ENCODE measurements at places on chromosomes 4 and X. TPM values are rescaled to one million over a fixed set of nuclear protein-coding genes. Genes with fewer than 3 reads are reported as not detected.

GRCh38 chr4:108662629-108663028 is 12.2 kb downstream of the OSTC start:
- H3K4me3 ChIP-seq = no peak overlapping the region
- peaks cover 54% of the 10 kb centered on the region for H3K36me3 ChIP-seq
- H3K27me3 ChIP-seq = no peaks in the 10 kb centered on the region
- DNase-seq = no peak
- no peaks in the 10 kb centered on the region for H3K4me1 ChIP-seq

DNA sequence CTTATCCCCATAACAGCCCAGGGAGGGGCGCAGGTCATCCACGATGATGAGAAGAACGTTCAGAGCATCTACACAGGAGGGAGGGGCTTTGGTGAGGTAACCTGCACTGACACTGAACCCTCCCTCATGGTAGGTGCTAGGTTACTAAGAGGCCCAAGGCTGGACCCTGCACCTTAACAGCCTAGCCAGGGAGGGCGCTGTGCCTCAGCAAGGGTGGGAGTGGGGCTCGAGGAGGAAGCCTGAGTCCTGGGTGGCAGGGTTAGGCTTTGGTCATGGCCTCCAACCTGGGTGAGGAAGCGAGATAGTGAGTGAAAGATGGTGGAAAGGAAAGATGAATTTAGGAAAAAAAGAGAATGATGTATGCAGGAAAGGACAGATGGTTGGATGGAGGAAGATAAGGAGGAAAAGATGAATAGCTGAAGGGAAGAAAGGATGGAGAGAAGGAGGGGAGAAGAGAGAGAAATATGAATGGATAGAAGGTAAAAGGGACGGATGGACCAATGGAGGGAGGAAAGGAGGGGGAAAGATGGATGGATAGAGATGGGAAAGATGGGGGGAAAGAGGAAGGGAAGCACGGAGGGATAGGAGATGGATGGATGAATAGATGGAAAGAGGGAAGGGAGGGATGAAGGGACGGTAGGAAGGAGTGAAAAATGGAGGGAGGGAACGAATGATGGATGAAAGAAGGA is 736 bp downstream of the IDS start:
- peak overlapping the region; percentile 88 for H3K4me3 ChIP-seq
- H3K4me1 ChIP-seq = peaks cover 35% of the 10 kb centered on the region
- peaks cover 20% of the 10 kb centered on the region for H3K36me3 ChIP-seq
- DNase-seq = peak; percentile 89
- H3K27me3 ChIP-seq = no peaks in the 10 kb centered on the region
- H3K27ac ChIP-seq = peak overlapping the region; percentile 96

DNA sequence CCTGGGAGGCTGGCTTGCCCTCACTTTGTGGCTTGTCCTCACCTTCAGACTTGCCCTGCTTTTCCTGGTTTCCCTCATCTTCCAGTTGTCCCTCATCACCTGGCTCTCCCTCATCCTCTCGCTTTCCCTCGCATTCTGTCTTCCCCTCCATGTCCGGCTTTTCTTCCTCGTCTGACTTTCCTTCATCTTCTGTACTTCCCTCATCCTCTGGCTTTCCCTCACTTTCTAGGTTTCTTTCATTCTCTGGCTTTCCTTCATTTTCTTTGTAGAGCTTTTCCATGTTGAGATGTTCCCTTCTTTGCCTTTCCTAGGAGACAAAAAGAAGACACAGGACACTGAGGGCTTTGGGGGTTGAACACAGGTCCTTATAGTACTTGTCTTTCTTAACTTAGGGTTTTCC is 2.3 kb downstream of the TCEAL5 start:
- H3K4me1 ChIP-seq = no peaks in the 10 kb centered on the region
- no peaks in the 10 kb centered on the region for H3K36me3 ChIP-seq
- no peak overlapping the region for H3K27ac ChIP-seq
- no peak overlapping the region for H3K4me3 ChIP-seq
- peaks cover 41% of the 10 kb centered on the region for H3K27me3 ChIP-seq

DNA sequence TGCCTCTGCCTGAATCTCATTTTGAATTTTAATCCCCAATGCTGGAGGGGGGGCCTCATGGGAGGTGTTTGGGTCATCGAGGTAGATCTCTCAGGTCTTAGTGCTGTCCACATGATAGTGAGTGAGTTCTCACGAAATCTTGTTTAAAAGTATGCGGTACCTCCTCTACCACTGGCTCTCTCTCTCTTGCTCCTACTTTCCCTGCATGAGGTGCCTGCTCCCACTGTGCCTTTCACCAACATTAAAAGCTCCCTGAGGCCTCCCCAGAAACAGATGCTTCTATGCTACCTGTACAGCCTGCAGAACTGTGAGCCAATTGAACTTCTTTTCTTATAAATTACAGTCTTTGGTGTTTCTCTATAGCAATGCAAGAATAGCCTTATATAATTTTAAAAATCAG is 560.7 kb upstream of the CPEB2 start:
- no peaks in the 10 kb centered on the region for H3K36me3 ChIP-seq
- no peak overlapping the region for H3K4me3 ChIP-seq
- H3K27ac ChIP-seq = no peak overlapping the region

DNA sequence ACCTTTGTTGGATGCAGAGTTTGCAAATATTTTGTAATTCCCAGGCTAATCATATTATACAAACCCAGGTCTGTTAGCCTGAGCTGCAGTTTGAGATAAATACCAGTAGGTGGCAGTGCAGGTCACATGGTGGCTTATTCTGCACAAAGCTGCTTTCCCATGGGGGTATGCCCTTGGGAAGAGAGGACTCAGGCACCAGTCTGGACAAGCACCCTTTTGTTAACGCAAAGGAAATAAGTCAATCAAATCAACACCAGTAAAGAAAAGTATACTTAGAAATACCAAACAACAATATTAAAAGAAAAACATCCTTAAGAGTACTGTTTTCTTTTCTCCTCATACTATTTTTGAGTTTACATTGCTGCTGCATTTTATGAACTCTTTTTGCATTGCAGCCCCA is 389.0 kb upstream of the ZFP42 start:
- no peaks in the 10 kb centered on the region for H3K27me3 ChIP-seq
- no peak overlapping the region for H3K4me3 ChIP-seq
- no peak overlapping the region for H3K27ac ChIP-seq
- H3K4me1 ChIP-seq = no peaks in the 10 kb centered on the region
- H3K36me3 ChIP-seq = no peaks in the 10 kb centered on the region

DNA sequence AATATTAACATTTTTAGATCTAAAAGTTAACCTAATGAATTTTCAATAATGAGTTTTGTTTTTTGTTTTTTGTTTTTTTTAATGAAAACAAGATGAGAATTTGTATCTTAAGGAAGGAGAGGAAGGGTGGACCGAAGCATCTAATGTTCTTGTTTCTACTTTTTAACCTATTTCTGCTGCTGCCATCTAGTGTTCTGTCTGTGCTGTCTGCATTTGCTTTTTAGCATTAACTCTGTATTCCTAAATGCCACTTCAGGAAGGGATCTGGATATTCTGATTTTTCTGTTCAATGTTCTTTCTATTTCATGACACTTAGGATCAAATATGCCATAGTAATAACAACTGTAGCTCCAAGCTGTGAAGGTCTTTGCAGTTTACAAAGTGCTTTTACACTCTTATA is 161.7 kb downstream of the BRWD3 start:
- peaks cover 5% of the 10 kb centered on the region for H3K27me3 ChIP-seq
- no peak overlapping the region for H3K4me3 ChIP-seq
- H3K4me1 ChIP-seq = no peaks in the 10 kb centered on the region

DNA sequence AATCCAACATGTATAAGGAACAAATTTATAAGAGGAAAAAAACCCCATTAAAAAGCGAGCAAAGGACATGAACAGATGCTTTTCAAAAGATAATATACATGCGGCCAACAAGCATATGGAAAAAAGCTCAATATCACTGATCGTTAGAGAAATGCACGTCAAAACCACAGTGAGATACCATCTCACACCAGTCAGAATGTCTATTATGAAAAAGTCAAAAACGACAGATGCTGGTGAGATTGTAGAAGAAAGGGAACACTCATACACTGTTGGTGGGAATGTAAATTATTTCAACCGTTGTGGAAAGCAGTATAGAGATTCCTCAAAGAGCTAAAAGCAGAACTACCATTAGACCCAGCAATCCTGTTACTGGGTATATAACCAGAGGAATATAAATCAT is 465.4 kb downstream of the TMA16 start:
- H3K4me1 ChIP-seq = no peaks in the 10 kb centered on the region
- H3K36me3 ChIP-seq = no peaks in the 10 kb centered on the region
- no peak for DNase-seq
- no peak overlapping the region for H3K4me3 ChIP-seq
- H3K27me3 ChIP-seq = no peaks in the 10 kb centered on the region

DNA sequence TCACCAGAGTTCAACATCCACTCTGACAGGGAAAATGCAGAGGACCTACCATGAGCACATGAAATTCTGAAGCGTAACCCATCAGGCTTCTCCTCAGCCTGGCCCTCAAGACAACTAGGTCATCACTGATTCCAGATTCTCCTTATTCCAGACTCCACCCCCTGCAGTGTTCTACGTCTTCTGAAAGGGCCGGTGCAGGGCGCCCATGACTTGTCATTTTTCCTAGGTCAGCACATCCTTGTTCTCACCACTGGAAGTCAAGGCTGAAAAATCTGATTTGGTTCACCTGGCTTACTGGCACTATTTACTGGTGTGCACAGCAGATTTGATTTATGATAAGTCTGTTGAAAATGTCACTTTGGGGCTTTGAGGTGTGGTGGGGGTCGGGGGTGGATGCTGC is 140.9 kb upstream of the KLF3 start:
- peaks cover 28% of the 10 kb centered on the region for H3K27me3 ChIP-seq
- H3K4me1 ChIP-seq = peaks cover 13% of the 10 kb centered on the region
- H3K27ac ChIP-seq = no peak overlapping the region
- no peak overlapping the region for H3K4me3 ChIP-seq
- peaks cover 7% of the 10 kb centered on the region for H3K36me3 ChIP-seq

DNA sequence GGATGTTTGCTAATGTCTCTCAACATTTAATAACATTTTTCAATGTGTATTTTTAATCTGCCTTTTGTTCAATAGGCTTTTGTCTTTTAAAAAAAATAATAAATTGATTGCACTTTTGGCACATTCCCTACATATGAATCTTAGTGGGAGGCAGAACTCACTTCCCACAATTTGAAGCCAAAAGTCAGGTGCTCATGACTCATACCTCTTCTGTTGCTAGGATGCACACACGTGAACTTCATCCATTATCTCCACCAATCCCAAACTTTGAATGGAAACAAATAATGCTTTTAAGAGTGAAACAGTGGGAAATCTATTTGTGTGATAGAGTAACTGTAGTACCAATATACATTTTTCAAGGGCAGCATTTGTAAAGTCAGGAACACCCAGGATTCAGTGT is 260.5 kb downstream of the IQCM start:
- no peaks in the 10 kb centered on the region for H3K36me3 ChIP-seq
- H3K27ac ChIP-seq = no peak overlapping the region
- no peaks in the 10 kb centered on the region for H3K27me3 ChIP-seq
- H3K4me3 ChIP-seq = no peak overlapping the region

DNA sequence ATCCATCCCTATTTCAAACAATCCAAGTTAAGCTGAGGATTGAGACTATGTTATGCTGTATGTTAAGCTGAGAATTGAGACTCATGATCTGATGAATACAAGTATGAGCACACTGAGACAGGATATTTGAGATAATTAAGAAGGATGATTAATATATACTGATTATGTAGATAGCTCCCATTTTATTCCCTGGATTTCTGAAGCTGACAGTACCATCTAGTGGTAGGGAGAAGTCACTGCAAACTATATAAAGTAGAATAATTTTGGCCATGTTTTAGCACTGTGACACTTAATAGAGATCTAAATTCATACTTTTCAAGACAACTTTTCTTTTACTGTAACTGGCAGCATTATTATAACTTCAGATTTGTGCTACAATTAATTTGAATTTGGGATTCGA is 63.8 kb upstream of the HPRT1 start:
- H3K4me3 ChIP-seq = no peak overlapping the region
- no peaks in the 10 kb centered on the region for H3K27me3 ChIP-seq
- no peak overlapping the region for H3K27ac ChIP-seq
- H3K4me1 ChIP-seq = peaks cover 4% of the 10 kb centered on the region
- peaks cover 34% of the 10 kb centered on the region for H3K36me3 ChIP-seq

GRCh38 chrX:3443184-3443583 is 96.7 kb upstream of the MXRA5 start:
- DNase-seq = no peak
- H3K4me1 ChIP-seq = no peaks in the 10 kb centered on the region
- no peaks in the 10 kb centered on the region for H3K27me3 ChIP-seq
- H3K27ac ChIP-seq = no peak overlapping the region
- no peak overlapping the region for H3K4me3 ChIP-seq
- H3K36me3 ChIP-seq = no peaks in the 10 kb centered on the region

DNA sequence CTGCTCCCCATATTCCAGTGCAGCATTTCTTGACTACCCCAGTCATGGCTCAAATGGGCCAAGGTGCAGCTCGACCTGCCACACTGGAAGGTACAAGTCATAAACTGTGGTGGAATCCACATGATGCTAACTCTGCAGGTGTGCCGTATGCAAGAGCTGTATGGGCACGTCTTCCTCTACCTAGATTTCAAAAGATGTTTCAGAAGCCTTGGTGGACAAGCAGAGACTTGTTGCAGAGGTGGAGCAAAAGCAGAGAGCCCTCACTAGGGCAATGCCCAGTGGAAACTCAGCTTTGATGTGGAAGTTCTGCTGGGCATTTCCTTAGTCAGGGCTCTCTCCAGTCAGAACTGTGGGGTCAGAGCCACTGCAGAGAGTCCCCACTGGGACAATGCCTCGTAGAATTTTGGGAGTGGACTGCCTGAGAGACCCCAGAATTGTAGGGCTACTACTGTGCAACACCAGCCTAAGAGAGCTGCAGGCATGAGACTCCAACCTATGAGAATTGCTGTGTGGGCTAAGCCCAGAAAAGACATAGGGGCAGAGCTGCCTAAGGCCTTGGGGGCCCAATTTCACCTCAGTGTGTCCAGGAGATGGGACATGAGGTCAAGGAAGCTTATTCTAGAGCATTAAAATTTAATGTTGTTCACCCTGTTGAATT is 65.7 kb downstream of the BEX3 start:
- no peak overlapping the region for H3K27ac ChIP-seq
- no peaks in the 10 kb centered on the region for H3K27me3 ChIP-seq
- no peaks in the 10 kb centered on the region for H3K36me3 ChIP-seq
- DNase-seq = no peak
- H3K4me1 ChIP-seq = no peaks in the 10 kb centered on the region
- H3K4me3 ChIP-seq = no peak overlapping the region

GRCh38 chr4:137961051-137961438 is 281.1 kb downstream of the SLC7A11 start:
- H3K4me3 ChIP-seq = no peak overlapping the region
- no peaks in the 10 kb centered on the region for H3K27me3 ChIP-seq
- H3K4me1 ChIP-seq = no peaks in the 10 kb centered on the region
- no peaks in the 10 kb centered on the region for H3K36me3 ChIP-seq
- no peak for DNase-seq

GRCh38 chrX:24732766-24733500 is 39.2 kb downstream of the POLA1 start:
- H3K27me3 ChIP-seq = no peaks in the 10 kb centered on the region
- no peak overlapping the region for H3K27ac ChIP-seq
- H3K4me1 ChIP-seq = no peaks in the 10 kb centered on the region
- H3K36me3 ChIP-seq = peaks cover 27% of the 10 kb centered on the region

- no peak overlapping the region for H3K27ac ChIP-seq
- no peaks in the 10 kb centered on the region for H3K36me3 ChIP-seq
- no peak for DNase-seq
- no peak overlapping the region for H3K4me3 ChIP-seq
Observed at GRCh38 chr4:154983714-154984113, 202.6 kb downstream of the RBM46 start.

Gene ADGRG2
- total RNA-seq = not detected

Gene DACH2
- not detected for total RNA-seq

Gene CT47B1
- total RNA-seq = not detected

Gene KDM6A
- 24.2 TPM for total RNA-seq

Gene HSFX3
- not detected for total RNA-seq

Gene UCP1
- not detected for total RNA-seq

Gene PROM1
- not detected for total RNA-seq

Gene PF4V1
- total RNA-seq = not detected

Gene HPGDS
- total RNA-seq = not detected

Gene PCYT1B
- 0.14 TPM for total RNA-seq

Gene UVSSA
- total RNA-seq = 28.4 TPM

Gene SPANXC
- total RNA-seq = not detected
